ENCODE measurements at places on chromosomes 7 and 10.

GRCh38 chr10:112279433-112279832, 3.8 kb upstream of the TECTB start:
- no peak for DNase-seq

- DNase-seq = peak; percentile 94
These were observed 14.3 kb upstream of the TRIM8 start for GRCh38 chr10:102629661-102630614.

GRCh38 chr7:82131215-82131614, 312.4 kb downstream of the CACNA2D1 start:
- DNase-seq = no peak

GRCh38 chr7:1691601-1692514, 21.8 kb downstream of the ELFN1 start:
- no peak for DNase-seq

DNA sequence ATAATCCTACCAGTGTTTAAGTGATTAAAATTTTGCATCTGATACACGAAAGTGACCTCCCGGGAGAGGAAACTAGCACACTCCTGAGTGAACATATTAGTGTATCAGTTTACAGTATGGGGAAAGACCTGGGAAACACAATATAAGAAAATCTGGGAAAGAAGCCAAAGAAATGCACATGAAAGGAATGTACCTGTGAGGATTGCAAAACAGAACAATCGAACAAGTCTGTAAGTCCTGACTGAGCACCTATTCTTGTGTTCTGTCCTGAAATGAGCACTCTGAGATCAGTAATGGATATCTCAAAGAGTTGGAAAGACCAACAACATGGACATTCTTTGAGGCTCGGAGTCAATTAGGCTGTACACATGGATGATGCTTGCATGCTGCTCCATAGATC, 554.7 kb downstream of the SORCS3 start:
- DNase-seq = no peak

- no peak for DNase-seq
These were observed 92.4 kb downstream of the WDR11 start for GRCh38 chr10:120943542-120943941.

DNA sequence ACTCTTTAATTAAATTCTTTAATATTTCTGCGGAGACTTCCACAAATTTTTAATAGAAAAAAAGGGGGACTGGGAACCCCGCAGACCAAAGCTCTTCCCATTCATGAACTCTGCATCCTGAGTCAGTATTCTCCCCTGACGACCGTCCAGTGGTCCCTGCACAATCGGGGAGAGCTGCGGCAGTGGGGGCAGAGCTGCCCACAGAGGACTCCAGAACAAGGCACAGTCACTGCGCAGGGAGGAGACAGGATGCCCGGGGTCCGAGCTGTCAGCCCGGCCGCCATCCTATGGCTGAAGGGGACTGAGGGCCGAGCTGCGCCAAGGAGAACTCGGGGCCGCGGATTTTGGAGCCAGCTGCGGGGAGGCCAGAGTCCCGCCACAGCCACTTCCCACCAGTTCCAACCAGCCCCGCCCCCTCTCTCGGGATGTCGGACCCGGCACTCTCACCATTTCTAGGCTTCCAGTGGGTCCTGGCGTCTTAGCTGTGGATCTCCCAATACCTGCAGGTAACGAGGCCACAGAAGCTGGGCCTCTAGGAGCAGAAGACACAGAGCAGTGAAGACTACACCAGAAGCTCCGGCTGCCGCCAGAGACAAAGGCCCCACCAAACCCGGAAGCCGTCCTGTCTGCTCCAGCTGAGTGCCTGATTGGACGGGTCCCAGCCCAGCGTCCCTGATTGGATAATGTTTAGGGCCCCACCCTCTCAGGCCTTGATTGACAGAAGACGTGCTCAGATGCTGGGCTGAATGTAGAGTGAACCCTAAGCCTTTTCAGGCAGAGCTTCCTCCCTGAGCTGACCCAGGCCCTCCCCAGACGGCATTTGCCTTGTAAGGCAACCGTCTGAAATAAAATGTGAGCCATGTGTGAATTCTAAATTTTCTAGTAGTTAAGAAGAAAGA, at the start of gene ERV3-1:
TSS of gene ERV3-1 (minus strand) at position 594 of the 899 bp plus-strand sequence. CDS start 13,661 bp downstream, outside the sequence.
- peak; percentile 95 for DNase-seq

DNA sequence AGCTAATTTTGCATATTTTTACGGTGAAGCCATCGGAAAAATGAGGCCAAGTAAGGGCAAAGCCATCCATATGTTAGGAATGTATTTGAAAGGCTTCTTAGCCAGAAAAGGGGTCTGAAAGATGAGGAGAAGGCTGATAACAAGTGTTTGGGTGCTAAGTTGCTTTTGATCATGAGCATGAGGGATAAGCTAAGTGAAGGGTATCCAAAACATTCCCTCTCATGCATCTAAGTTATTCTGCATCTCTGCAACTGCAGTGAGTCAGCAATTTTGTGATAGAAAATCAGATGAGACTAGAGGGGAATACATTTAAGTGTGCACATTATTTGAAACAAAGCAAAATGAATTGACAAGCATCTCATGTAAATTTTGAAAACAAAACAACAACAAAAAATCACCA, 282.8 kb downstream of the GPR158 start:
- DNase-seq = no peak

GRCh38 chr7:89926701-89927100, 227.6 kb upstream of the STEAP1 start:
- no peak for DNase-seq

DNA sequence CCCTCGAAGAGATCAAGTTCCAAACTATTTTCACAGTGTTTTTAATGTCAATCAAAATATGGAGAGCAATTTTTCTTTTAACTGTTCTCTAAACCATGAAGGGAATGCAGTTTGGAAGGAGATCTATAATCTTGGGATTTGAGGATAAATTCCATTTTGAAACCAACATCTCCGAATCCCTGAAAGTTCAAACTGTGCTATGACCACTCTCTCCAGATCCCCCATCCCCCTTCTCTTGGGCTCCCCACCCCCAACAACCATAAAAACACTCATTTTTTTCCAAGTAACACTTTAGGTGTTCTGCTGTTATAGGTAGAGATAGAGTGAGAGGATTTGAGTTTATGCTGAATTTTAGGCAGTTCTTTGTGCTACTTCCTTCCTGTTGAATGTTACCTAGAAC, 1.7 kb downstream of the CALD1 start:
- peak; percentile 47 for DNase-seq

GRCh38 chr10:11530806-11531205, 80.6 kb downstream of the USP6NL start:
- no peak for DNase-seq

DNA sequence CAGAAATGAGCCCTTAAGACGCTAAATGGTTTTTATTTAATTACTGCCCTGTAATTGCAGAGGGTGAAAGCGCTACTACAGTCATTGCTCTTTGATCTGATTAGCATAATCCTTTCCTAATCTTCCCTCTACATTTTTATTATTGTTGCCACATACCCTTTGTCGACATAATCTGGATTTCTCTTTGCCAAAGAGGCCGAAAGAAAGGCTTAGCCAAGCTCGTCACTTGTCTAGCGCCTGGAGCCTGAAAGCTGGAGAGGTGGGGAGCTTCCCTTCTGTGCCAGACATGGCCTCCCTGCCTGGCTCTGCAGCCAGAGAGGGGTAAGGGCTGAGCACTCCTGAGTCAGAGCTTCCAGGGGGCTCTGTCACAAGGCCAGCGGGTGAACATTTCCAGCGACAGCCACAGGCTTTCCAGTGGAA, 145.9 kb downstream of the PRKAG2 start:
- DNase-seq = no peak

GRCh38 chr7:134632937-134633540, 13.6 kb upstream of the BPGM start:
- peak; percentile 56 for DNase-seq

GRCh38 chr10:42491001-42491592, 147.3 kb downstream of the ZNF33B start:
- DNase-seq = peak; percentile 30

Measured in fibroblast of skin of abdomen (primary cell).